ENCODE measurements at places on chromosomes 5 and 9.

GRCh38 chr5:67493676-67494075 lies 297.1 kb upstream of the CD180 start:
- no peak for DNase-seq

- no peak for DNase-seq
These were observed 24.2 kb downstream of the IL9 start for GRCh38 chr5:135871268-135871915.

- no peak for DNase-seq
These were observed 3.6 kb downstream of the MGAT4B start for GRCh38 chr5:179802950-179803562.

- no peak for DNase-seq
These were observed 3.6 kb downstream of the F12 start for GRCh38 chr5:177405805-177406204.

- no peak for DNase-seq
These were observed 206.3 kb downstream of the PBX3 start for GRCh38 chr9:125953314-125954019.

DNA sequence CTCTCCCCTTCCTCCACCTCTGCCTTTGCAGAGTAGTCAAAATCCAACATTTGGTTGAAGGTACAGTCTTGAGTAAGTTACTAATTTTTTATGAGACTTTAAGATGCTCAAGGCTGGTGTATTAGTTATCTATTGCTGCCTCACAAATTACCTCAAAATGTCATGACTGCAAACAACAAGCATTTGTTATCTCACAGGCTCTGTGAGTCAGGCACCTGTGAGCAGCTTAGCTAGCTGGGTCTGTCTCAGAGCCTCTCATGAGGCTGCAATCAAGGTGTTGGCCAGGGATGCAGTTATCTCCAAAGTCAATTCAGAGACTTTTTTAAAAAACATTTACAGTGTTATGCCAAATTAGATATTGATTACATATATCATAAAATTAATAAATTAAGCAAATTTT lies 371.3 kb upstream of the RGMB start:
- DNase-seq: no peak

- no peak for DNase-seq
These were observed 25.2 kb downstream of the PIK3R1 start for GRCh38 chr5:68240771-68241170.
